PC-9 (cell line): ENCODE measurements at places on chromosomes 4 and X.

DNA sequence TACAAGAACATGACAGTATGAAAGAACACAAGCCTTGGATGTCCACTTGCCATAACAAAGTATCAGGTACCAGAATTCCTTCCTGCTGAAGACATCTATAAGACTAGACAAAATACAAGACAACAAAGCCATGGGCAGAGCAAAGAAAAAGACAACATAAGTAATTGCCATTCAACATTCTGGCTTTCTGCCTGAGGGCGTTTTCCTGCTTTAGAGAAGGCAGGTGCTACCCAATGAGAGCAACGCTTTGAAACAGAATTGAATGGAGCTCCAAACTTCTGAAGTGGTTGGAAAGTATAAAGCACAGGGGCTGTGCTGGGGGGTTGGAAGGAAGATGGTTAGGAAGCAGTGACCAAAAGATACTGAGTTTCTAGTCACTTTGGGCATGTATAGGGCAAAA lies 30.1 kb downstream of the PDE5A start:
- DNase-seq = no peak

GRCh38 chr4:163681208-163681821 lies 186.8 kb downstream of the TMA16 start:
- DNase-seq = no peak

DNA sequence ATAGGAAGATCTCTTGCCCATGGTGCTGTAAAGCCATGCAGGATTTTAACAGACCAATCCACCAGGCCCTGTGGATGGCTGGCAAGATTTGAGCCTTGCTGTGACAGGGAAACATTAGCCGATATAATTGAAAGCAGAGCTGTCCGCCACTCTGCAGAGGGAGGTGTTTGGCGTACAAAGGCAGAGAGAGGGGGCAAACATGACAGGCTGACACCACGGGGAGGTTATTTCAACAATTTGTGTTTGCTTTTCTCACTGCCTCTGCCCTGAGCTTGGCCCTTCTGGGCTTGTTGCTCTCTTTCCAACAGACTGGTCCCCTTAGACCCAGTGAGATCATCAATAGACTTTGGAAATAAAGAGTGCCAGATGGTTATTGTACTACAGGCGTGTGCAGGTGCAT lies 59.4 kb downstream of the CLNK start:
- DNase-seq = no peak

- DNase-seq = no peak
Observed at GRCh38 chr4:127229855-127230608, 402.7 kb upstream of the INTU start.

DNA sequence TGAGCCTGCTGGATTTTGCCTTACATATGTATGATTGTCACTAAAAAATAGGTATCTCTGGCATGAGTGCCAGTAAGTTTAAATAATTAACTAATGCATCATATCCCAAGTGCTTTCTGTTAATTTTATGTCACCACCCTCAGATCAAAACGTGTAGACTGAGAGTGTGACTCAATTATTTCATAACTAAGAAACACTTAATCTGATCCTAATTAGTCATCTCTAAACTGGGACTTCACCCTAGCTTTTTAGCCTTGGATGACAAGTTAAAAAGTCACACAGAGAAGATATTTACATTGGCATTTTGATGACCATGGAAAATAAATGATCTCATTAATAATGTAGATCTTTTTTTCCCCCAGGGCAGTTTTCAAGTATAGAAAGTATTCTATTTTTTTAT lies 23.1 kb upstream of the SLC6A14 start:
- peak; percentile 44 for DNase-seq

- DNase-seq = peak; percentile 27
Observed at GRCh38 chrX:40098264-40099054, 701 bp upstream of the BCOR start.

DNA sequence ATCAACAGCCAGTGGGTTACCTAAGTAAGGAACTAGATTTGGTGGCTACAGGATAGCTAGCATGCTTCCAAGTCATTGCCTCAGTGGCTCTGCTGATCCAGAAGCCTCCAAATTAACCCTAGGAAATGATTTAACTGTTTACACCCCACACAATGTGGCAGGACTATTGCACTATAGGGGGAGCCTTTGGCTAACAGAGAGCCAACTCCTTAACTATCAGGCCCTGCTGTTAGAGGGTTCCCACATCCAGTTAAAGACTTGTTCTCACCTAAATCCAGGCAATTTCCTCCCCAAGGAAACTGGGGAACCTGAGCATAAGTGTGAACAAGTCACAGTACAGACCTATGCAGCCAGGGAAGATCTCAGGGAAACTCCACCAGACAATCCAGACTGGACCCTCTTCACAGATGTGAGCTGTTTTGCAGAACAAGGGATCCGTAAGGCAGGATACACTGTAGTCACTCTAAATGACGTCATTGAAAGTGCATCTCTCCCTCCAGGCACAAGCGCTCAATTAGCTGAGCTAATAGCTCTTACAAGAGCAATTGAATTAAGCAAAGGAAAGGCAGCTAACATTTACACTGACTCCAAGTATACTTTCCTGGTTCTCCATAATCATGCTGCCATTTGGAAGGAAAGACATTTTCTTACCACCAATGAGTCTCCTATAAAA lies 185.3 kb upstream of the SPOCK3 start:
- no peak for DNase-seq

GRCh38 chrX:45840411-45840950 lies 639.8 kb upstream of the DIPK2B start:
- DNase-seq = no peak

- no peak for DNase-seq
Observed at GRCh38 chr4:138414202-138414601, 172.1 kb upstream of the SLC7A11 start.

- no peak for DNase-seq
Observed at GRCh38 chrX:84933956-84934556, 69.6 kb upstream of the APOOL start.

DNA sequence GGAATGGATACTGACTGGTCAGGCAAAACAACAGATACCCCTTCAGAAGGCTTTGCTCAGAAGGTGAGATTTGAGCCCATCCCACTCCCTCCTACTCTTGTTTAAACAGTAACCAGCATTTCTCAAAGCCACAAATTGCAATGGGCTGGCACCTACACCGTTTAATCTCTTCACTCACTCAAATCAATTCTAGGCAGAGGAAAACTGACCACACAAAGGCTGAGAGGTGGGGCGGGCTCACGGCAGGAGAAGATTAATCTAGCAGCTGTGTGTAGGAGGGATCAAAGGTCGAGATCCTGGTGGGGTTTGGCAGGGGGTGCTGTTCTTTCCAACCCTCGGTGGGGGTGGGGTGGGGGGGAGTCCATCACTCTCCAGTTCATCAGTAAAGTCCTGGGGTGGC lies 622.4 kb downstream of the BCOR start:
- DNase-seq = no peak

DNA sequence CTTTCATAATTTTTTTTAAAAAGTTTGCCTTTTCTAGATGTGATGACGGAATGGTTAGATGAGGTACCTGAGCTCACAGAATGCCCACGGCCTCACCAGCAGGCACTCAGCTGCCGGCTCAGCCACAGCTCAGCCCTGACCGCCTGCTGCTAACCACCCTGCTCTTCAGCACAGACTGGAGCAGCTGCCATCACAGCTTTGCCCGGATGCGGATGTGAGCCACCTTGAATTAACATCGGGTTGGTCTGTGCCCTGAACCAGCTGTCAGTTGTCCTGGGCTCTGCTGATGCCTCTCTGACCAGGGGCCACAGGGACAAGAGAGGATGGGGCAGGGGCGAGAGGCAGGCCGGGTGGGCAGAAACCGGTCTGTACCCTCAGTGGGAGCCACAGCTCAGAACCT lies 93.3 kb downstream of the HMX1 start:
- no peak for DNase-seq

DNA sequence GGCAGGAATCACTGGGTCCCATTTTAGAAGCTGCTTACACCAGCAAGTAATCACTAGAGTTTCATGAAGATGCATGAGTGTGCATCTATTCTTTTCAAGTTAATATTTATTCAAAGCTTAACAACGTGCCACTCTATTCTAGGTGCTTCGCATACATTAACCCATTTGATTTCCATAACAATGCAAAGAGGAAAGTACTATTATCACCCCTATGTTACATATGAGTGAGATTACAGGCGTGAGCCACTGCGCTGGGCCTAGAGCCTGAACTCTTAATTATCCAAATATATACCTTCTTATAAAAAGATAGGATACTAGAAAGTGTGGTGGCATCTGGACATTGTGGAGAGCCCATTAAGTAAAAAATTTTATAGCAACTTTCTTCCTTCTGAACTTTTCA lies 65.4 kb downstream of the CXCL13 start:
- DNase-seq = no peak

GRCh38 chr4:158799856-158800255 lies 31.0 kb downstream of the FNIP2 start:
- DNase-seq = no peak

DNA sequence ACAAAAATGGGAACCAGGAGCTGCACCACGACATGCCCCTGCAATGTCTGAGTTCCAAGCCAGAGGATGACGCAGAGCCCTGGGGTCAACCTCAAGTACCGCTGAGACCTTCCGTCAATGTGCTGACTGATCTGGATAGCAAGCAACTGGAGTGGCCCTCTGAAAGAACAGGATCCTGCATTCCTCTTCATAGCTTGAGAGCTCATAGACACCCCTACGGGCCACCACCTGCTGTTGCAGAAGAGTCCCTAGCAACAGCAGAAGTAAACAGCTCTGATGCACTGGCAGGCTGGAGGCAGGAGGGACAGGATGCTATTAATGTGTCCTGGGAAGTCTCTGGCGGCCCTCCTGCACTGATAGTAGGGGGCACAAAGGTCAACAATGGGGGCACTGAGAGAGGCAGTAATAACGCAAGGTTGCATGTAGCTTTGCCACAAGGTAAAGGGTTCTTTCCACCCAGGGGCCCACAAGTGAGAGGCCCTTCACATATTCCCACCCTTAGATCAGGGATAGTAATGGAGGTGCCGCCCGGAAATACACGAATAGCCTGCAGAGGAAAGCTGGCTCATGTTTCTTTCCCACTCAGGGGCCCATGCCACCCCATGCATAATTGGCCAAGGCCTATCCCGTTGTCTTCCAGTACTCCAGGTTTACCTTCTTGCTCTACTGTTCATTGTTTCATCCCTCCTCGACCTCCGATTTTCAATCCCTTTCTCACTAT lies 1.3 kb downstream of the PRR32 start:
- DNase-seq = no peak

GRCh38 chr4:55568905-55569504 lies 22.3 kb upstream of the CLOCK start:
- no peak for DNase-seq

DNA sequence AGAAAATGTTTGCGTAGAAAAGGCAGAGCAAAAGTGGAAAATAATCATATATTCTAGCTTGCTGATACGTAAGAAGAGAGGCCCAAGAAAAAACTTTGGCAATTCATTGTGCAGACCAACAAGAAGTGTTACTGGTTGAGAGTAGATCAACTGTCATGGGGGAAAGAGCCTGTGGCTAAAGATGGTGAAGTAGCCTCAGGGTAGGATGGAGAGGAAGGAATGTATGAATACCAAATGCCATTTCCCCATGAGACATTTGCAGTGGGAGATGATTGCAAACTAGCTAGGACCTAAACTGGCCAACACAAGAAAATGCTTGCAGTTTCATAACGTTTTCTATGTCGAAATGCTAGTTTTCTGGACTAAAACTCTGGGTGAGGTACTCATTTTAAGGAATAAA lies 47.7 kb upstream of the ADGRL3 start:
- no peak for DNase-seq

DNA sequence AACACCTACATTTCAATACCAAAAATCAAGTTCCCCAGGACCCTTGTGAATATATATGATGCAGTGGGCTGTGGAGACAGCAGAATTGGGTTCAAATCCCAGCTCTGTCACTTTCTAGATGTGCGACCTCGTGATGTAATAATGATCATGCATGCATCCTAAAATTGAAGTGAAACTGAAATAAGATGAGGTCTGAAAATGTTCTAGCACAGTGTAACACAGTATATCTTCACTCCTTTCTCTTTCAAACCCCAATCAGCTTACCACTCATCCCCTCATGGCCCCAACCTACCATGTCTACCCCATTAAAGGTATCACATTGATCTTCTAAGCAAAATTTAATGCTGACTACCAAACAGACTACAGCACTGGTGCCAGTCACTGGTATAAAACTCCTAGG lies 69.9 kb upstream of the BRS3 start:
- no peak for DNase-seq

DNA sequence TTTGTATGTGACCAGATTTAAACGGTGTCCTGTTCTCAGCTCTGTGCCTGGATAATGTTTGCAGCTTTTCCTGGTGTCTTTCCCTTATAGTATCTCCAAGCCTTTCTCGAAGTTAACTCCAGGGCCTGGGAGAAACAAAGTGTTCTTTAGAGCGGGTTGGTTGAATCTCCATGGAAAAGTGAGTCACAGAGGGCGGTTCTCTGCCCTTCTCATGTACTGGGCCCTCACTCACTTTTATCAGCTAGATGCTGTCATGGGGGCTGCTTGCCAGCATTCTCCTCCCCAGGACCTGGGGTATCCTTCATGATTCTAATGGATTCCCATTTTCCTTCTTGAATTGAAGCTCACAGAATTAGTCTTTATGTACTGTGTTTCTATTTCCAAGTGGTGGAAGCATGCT lies 46.1 kb upstream of the MAGEC2 start:
- no peak for DNase-seq

DNA sequence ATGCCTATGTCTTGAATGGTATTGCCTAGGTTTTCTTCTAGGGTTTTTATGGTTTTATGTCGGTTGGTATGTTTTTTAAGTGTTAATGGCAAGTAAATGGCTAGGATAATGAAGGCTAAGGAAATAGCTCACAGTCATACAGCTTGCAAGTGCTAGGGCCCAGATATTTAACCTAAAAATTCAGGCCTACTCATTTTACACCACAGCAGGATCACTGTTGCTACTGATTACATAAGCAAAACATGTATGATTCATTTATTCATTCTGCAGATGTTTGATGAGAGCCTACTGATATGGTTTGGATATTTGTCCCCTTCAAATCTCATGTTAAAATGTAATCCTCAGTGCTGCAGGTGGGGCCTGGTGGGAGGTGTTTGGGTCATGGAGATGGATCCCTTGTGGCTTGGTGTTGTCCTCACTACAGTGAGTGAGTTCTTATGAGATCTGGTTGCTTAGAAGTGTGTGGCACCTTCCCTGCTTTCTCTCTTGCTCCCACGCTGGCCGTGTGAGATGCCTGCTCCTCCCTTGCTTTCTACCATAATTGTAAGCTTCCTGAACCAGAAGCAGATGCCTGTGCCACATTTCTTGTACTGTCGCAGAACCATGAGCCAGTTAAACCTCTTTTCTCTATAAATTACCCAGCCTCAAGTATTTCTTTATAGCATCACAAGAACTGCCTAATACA lies 175.5 kb downstream of the MAPK10 start:
- no peak for DNase-seq

- no peak for DNase-seq
Observed at GRCh38 chr4:6425336-6425735, 47.1 kb downstream of the PPP2R2C start.

GRCh38 chr4:5052204-5052702 lies 973 bp downstream of the STK32B start:
- no peak for DNase-seq

GRCh38 chrX:83160096-83160495 lies 348.0 kb upstream of the POU3F4 start:
- no peak for DNase-seq
